Mesothelial cell of epicardium (in vitro differentiated cells): ENCODE measurements at places on chromosomes 2 and 18. TPM values are rescaled to one million over a fixed set of nuclear protein-coding genes. Genes with fewer than 3 reads are reported as not detected.

DNA sequence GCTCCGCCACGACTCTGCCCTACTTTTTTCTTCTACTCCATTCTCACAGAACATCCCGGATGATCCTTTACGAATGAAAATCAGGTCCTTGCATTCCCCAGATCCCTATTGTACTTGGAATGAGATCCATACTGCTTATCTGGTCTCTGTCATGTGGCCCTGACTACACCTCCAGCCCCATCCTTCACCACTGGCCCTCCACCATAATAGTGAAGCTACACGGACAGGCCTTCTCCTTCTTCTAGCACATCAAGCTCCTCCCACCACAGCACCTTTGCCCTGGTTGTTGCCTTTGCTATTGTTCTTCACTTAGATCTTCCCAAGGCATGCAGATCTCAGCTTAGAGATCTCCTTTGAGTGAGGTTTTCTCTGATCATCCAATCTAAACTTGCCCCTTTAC lies 20.1 kb upstream of the RMDN2 start:
- no peak overlapping the region for H3K4me3 ChIP-seq
- H3K27ac ChIP-seq = no peak overlapping the region
- H3K4me1 ChIP-seq = no peaks in the 10 kb centered on the region
- peaks cover 2% of the 10 kb centered on the region for H3K27me3 ChIP-seq
- DNase-seq = no peak

DNA sequence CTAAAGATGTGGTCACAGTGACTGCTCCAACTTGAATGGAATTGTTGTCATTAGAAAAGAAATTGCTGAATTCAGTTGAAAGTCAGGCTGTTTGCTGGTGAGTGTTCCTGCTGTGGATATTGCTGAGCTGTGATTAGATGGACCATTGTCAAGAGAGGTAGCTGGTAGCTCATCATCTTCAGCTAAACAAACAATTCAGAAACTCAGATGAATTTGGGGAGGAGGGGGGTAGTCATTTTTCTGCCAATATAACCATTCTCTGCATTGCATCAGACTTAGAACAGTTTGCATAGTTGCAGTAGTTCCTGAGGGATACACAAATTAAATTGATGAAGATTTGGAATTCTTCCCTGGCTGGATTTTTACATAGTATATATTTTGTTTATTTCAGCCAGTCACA lies 108.3 kb downstream of the MTCL1 start:
- no peak for DNase-seq
- no peak overlapping the region for H3K27ac ChIP-seq
- H3K4me3 ChIP-seq = no peak overlapping the region
- no peaks in the 10 kb centered on the region for H3K27me3 ChIP-seq
- peaks cover 17% of the 10 kb centered on the region for H3K4me1 ChIP-seq
- H3K36me3 ChIP-seq = peaks cover 11% of the 10 kb centered on the region

GRCh38 chr18:23524213-23524707 lies 20.9 kb downstream of the RMC1 start:
- DNase-seq = no peak
- H3K27ac ChIP-seq = no peak overlapping the region
- peaks cover 12% of the 10 kb centered on the region for H3K4me1 ChIP-seq
- no peaks in the 10 kb centered on the region for H3K27me3 ChIP-seq
- peaks cover 57% of the 10 kb centered on the region for H3K36me3 ChIP-seq

NFATC1 gene
- 13.4 to 17.5 TPM (median 13.4 TPM) in 3 replicates for total RNA-seq

LYPD6B gene
- 27.2 to 30.6 TPM (median 28.8 TPM) in 3 replicates for total RNA-seq

BUB1 gene
- 20.2 to 21.2 TPM (median 21.2 TPM) in 3 replicates for total RNA-seq

COL4A3 gene
- total RNA-seq = not detected in 3 replicates
